Activated CD8-positive, alpha-beta T cell treated with anti-CD3 and anti-CD28 coated beads, Interleukin-2, amount 10 ng/mL, durations not matched to agents 7 days and 5 days (primary cell): ENCODE measurements at places on chromosomes 12 and 14.
A peak's percentile ranks its signal among the peaks of the same experiment; 100 is the strongest.

DNA sequence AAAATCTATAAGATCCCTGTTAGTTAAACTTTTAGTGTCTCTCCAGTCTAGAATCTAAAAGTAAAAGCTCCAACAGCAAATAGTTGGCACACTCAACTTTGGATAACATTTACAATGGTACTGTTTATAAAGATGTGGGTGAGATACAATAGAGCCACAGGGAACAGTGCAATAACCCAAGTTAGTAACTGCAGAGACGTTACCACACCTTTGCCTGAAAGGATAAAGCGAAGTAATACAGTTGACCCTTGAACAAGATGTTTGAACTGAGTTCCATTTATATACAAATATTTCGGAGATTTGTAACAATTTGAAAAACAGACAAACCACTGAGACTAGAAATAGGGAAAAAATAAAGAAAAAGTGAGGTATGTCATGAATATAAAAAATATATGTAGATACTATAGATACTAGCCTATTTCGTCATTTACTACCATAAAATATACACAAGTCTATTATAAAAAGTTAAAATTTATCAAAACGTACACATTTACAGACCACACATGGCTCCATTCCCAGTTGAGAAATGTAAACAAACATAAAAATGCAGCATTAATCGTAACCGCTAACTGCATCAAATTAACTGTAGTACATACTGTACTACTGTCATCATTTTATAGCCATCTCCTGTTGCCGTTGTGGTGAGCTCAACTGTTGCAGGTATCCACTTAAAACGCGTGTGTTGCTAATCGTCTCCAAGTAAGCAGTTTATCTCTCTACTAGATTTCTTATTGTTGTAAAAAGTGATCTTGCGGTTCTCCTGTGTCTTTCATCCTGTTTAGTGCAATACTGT, 56.5 kb upstream of the HIF1A start:
- no peaks in the 10 kb centered on the region for H3K36me3 ChIP-seq
- no peak for DNase-seq
- peaks cover 7% of the 10 kb centered on the region for H3K4me1 ChIP-seq
- no peaks in the 10 kb centered on the region for H3K27me3 ChIP-seq

DNA sequence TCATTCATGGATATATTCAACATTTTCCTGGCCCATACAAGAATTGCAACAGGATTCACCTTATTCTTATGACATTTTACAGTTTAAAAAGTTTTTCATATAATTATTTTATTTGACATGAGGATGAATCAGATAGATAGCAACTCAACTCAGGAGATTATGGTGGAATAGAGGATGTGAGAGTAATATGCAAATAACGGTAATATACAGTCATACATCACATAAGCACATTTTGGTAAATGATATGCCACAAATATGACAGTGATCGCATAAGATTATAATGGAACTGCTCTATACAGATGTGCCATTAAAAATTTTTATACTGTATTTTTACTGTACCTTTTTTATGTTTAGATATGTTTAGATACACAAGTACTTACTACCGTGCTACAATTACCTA, 24.1 kb upstream of the CRADD start:
- no peaks in the 10 kb centered on the region for H3K36me3 ChIP-seq
- no peak overlapping the region for H3K4me3 ChIP-seq
- H3K27ac ChIP-seq: no peak overlapping the region

GRCh38 chr14:70770490-70770889, 38.8 kb downstream of the MAP3K9 start:
- H3K4me3 ChIP-seq: no peak overlapping the region
- no peaks in the 10 kb centered on the region for H3K27me3 ChIP-seq
- no peak for DNase-seq
- H3K36me3 ChIP-seq: no peaks in the 10 kb centered on the region
- H3K27ac ChIP-seq: no peak overlapping the region

DNA sequence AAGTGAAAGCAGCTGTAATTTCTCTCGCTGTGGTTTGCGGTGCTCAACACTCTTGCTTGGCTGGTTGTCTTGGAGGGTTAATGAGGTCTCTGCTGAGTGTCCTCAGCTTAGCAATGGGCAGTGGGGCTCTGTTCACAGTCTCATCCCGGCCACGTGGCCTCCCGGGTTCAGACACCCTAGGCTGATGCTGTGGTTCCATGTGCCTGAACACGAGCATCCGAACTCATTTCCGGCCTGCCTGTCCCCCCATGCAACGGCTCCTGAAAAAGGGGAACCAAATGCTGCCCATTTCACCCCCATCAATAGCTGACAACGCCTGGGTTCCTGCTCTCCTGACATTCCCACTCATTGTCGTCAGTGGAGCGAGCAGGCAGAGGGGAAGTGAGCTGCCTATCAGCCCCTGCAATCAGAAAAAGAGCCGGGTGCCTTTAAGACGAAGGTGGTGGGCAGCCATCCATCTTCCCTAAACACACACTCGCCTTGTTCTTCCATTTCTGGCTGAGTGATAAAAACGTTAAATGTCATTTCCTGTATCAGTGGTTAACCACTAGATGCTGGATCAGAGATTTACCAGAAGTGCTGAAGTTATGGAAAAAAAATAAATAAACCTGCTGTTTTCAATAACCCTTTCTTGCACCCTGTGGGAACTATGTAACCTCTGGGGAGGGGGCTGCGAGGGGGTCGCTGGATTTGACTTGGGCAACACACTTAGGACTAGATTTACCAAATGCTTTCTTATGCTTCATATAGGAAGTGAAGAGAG, 60.3 kb upstream of the BCL2L14 start:
- peak overlapping the region; percentile 95 for H3K27ac ChIP-seq
- H3K4me3 ChIP-seq: peak overlapping the region; percentile 69
- DNase-seq: peak; percentile 76
- H3K27me3 ChIP-seq: peaks cover 5% of the 10 kb centered on the region

DNA sequence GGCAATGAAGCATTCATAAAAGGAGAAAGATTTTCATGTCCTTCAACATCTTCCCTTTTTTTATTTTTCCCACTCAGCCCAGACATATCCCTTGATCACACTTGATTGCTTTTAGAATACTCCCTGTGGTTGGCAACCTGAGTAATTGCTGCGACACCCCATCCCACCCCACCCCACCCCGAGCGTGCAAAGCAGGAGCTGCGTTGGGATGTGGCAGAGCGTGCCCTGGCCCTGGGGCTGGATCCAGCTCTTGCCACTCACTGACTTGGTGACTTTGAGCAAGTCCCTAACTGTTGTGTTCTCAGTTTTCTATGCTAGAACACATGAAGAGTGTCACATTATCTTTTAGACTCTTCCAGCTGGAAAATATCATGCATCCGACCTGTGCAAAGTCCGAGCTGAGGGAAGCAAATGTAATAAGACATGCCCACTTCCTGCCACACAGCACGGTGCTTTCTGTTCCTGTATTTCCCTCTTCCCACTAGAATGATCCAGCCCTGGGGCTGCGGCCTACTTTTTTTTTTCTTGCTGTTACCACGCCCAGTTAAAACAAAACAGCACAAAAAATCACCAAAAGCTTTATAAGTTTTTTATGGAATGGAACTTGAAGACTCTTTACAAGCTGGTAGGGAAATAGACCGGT, 4.0 kb downstream of the ASCL4 start:
- peaks cover 28% of the 10 kb centered on the region for H3K4me1 ChIP-seq
- peaks cover 62% of the 10 kb centered on the region for H3K27me3 ChIP-seq
- H3K27ac ChIP-seq: no peak overlapping the region
- no peak for DNase-seq

DNA sequence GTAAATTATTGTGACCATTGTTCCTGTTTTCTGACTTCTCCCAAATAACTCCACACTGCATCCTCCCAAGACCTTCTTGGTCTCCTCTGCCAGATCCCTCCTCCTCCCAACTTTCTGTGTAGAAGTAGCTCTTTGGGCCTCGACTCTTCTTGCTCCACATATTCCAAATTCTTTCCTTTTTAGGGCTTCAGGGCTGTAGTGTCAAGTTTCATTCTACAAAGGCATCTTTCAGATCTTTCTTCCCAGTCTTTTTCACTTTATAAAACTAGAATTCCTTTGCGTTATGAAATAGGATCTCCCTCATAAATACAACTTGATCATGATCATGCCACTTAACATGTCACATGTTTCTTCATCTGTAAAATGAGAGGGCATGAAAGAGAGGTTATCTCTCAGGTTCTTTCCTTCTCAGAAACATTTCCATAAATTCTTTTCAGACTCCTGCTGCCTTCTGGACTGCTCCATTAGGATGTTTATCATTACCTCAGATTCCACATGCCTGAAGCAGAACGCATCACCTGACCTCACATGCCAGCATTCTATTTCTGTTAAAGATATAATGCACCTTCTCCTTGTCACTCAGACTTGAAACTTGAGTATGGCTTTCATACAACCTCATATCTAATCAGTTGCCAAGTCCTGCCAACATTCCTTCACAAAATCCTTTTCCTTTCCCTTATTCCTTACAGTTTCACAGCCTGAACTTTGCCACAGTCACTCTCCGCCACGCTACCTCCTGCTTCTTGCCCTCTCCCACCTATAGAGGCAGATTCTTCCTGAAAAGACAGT, 8.5 kb downstream of the SLC38A1 start:
- no peak overlapping the region for H3K27ac ChIP-seq
- H3K4me3 ChIP-seq: no peak overlapping the region
- H3K36me3 ChIP-seq: peaks cover 52% of the 10 kb centered on the region
- H3K27me3 ChIP-seq: no peaks in the 10 kb centered on the region
- DNase-seq: no peak
- H3K4me1 ChIP-seq: peaks cover 35% of the 10 kb centered on the region
